GM23248 (cell line): ENCODE measurements at places on chromosomes 11 and 22. TPM values are rescaled to one million over a fixed set of nuclear protein-coding genes. Genes with fewer than 3 reads are reported as not detected.

DNA sequence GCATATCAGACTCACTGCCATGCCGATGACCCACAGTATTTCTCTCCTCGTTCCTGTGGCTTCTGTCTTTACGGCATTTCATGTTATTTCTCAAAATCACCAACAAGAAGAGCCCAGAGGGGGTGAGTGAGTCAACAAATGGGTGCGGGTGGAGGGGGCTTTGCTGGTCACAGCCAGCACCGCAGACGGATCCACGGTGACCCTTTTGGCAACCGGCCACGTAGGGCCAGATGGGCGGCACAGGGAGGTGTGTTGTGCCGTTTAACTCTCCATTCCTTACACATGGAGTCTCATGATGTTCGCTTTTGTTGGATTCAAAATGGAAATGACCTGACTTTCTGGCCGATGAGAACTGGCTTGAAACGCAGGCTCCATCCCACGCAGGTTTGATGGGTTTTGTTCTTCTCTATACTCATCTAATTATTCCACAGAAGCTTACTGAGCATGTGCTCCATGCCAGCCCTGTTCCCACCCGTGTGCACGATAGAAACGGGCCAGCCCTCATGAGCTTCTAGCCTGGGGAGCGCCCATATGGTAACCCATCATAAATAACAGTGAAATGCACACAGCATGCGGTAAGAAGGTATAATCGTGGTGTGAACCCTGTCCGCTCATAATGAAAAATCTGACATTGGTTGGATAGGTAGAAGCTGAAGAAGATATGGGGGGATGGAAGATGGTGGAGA lies 319.9 kb downstream of the BRD1 start:
- H3K36me3 ChIP-seq = no peaks in the 10 kb centered on the region
- no peak overlapping the region for H3K27ac ChIP-seq
- H3K4me1 ChIP-seq = no peaks in the 10 kb centered on the region
- DNase-seq = no peak

DNA sequence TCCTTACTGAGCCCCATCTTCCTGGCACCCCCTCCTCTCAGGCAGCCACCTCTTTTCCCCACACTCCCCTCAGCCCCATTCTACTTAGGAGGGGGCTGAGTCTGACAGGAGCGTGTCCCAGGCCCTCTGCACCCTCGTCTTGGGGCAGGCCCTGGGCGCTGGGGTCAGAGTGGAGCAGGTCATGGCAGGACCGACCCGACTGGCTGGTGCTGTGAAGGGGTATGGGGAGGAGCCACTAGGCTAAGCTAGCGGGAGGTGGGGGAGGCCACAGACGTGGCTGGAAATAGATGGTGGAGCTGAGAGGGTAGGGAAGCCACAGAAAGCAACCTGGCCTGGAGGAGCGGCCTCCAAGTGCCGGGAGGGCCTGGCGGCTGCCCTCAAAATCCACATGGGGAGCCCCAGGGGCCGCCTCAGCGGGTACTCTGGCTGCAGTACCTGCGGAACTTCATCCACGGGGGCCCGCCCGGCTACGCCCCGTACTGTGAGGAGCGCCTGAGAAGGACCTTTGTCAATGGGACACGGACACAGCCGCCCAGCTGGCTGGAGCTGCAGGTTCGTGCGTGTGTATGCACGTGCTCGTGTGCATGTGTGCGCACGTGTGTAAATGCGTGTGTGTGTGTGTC lies 61.7 kb downstream of the MYO7A start:
- H3K4me3 ChIP-seq = no peak overlapping the region
- H3K36me3 ChIP-seq = no peaks in the 10 kb centered on the region
- no peak overlapping the region for H3K27ac ChIP-seq

LDLRAD3 gene
- total RNA-seq = 3.3 and 6.2 TPM in 2 replicates

DNA sequence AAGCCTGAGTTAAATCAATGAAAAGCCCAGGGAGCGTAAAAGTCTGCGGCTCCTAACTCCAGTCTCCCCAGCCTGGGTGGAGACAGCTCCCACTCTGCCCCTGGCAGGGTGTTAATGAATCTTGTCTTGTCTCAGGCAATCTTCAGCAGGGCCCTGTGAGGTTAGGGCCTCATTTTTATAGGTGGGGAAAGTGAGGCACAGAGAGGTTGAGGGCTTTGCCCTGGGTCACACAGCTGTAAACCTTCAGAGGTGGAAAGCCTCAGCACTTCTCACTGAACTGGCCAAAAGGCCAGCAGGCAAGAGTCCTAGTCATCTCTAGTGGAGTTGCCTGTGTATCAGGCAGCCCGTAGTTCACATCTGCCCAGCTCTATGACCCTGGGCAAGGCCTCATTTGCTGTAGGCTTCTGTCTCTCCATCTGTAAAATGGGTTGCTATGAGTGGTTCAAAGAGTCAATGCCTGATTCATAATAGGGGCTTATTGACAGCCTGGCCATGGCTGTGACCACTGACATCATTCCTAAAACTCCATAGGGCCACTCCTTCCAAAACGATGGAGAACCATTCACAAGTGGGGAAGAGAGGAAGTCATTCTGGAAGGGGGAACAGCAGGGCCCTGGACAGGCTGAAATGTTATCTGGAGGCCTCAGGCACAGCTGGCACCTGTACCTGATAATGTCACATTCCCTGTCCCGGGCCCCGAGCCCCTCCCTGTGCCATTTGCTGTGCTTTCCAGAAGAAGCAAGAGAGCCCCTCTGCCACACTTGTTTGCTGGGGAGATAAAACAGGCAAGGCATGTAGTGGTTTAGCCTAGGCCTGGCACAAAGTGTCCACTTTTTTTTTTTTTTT lies 6.0 kb downstream of the CBX7 start:
- H3K27me3 ChIP-seq = no peaks in the 10 kb centered on the region
- peak; percentile 7 for DNase-seq
- H3K4me1 ChIP-seq = peaks cover 4% of the 10 kb centered on the region; the same call in 1 of the 2 replicates

DNA sequence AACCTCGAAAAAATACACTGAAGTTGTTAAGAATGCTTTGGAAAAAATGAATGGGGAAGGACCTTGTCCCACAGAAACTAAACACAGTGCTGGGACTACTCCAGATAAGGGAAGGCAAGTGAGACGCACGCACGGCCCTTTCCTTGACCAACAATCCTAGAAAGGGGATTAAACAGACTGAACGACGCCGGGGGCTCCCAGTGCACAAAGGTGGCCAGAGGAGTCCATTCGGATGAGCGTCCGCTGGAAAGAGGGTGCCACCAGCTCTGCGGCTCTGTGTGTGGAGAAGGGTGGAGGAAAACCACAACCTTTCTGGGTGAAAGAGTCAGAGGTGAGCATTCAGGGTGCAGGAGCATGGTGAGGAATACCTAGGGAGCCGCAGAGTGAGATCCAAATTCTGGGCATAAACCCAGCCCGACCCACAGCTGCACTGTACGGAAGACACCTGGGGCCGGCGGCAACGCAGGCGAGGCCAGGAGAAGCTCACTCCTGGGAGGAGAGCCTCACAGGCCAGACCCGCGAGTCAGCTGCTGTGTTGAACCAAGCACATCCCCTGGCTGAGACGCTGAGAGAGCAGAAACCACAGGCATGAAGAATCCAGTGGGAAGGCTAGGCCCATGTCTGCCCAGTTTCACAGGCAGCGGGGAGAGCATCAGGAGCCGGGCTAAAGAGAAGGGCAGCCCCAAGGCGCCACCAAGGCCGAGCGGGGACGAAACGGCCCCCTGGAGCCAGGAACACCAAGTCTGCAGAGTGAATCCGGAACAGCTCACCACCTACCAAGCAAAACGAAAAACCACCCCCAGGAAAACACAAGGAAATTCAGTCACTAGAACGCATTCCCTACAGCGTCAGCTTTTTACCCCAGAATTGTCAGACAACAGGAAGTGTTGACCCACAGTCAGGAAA lies 177.1 kb downstream of the BRD1 start:
- H3K36me3 ChIP-seq = no peaks in the 10 kb centered on the region
- DNase-seq = no peak
- no peaks in the 10 kb centered on the region for H3K4me1 ChIP-seq
- no peaks in the 10 kb centered on the region for H3K27me3 ChIP-seq
- no peak overlapping the region for H3K4me3 ChIP-seq

DNA sequence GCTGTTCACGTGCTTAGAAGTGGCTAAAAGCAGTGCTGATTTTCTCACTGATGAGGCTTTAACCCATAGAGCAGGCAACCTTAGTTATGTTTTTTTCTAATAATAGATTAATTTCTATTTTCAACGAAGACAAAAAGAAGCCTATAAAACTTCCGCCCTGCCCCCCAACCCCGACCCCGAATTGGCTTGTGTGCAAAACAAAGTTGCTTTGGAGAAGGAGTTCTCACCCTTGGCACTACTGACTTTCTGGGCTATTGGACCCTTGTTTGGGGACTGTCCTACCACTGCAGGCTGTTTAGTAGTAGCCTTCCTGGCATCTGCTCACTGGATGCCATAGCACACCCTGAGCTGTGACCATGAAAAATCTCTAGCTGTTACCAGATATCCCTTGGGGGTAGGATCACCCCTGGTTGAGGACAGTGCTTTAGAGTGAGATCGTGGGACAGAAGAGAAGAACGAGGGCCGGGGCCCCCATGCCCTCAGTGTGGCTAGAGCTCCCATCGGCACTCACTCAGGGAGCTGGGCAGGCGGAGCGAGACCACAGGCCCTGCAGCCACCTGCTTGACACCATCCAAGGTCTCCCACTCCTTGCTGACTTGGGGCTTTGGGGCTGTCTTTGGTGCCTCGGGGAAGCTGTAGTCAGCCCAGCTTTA lies 16.9 kb downstream of the SLC37A2 start:
- H3K36me3 ChIP-seq = no peaks in the 10 kb centered on the region
- H3K4me1 ChIP-seq = peaks cover 18% of the 10 kb centered on the region
- H3K27me3 ChIP-seq = no peaks in the 10 kb centered on the region

- H3K36me3 ChIP-seq = no peaks in the 10 kb centered on the region
- H3K4me3 ChIP-seq = no peak overlapping the region
- DNase-seq = no peak
- H3K27ac ChIP-seq = no peak overlapping the region
Observed at GRCh38 chr11:45484326-45484883, 181.0 kb downstream of the CHST1 start.
